ENCODE measurements at places on chromosomes 11 and 22. TPM values are rescaled to one million over a fixed set of nuclear protein-coding genes. Genes with fewer than 3 reads are reported as not detected.

APLNR gene
- total RNA-seq = not detected

RIMBP3C gene
- 0.14 TPM for total RNA-seq

CYB5R3 gene
- total RNA-seq = 104 TPM

CYB5R2 gene
- 1.2 TPM for total RNA-seq

- DNase-seq = no peak
Observed at GRCh38 chr22:42376711-42377554, 55.3 kb downstream of the NFAM1 start.

DNA sequence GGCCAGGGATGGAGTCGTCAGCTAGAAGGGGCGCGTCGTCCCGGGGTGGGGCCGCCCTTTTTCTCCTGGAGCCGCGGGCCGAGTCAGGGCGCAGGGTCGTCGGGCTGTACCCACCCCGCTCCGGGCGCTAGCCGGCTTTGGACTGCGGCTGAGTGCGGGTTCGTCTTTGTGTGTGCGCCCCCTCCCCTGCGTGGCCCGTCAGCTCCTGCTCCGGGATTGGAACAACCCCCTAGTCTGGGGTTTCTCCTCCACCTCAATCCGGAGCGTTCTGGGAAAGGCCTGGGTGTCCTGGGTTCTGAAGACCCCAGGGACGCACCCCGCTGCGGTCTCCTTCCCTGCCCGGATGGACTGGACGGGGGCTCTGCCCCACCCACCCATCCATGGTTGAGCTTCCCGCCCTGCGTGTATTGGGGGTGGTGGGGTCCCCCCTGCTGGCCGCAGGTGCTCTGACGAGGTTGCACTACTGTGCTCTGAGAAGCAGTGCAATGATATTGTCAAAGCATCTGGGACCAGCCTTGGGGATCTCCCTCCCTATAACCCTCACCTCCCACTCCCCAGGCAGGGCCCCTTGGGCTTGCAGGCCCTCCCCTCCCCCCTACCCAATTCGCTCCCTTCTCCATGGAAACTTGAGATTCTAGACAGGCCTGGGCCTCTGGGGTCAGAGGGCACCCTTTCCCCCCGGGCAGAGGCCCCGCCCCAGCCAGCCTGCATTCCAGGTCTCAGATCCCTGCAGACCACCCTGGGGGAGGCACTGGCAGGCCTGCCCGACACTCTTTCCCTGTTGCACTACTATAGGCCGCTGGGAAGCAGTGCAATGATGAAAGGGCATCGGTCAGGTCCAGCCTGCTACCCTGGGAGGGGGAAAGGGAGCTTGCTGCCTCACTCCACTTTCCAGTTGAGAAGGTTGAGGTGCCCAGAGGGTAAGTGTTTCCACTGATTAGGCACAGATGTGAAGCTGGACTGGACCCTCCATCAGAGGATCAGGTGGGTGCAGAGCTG is 10.7 kb downstream of the SDF2L1 start:
- no peak for DNase-seq

DNA sequence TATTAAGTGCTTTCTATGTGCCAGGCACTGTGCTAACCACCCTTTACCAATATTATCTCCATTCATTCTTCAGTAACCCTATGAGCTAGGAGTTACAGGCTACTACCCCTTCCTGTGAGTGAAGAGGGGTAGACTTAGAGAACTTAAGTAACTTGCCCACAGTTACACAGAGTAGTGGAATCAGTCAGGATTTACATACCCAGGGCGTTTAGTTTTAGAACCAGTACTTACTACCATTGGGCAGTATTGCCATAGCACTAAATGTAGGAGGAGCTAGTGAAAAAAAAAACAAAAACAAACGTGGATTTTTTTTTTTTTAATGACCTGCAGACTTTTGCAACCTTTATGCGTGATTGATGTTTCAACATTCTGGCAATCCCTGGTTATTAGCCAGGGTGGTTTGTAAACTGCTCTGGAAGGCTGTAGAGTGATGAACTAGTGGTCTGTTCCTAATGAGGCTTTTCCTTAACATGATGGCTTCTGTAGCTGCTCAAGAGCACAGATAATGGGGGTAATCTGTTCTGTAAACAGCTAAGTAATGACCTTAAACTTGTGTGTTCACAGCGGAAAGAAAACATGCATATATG is 11.4 kb downstream of the TBCEL start:
- peak; percentile 3 for DNase-seq

GRCh38 chr22:39429916-39430575 is 26.8 kb upstream of the MGAT3 start:
- DNase-seq = no peak

DNA sequence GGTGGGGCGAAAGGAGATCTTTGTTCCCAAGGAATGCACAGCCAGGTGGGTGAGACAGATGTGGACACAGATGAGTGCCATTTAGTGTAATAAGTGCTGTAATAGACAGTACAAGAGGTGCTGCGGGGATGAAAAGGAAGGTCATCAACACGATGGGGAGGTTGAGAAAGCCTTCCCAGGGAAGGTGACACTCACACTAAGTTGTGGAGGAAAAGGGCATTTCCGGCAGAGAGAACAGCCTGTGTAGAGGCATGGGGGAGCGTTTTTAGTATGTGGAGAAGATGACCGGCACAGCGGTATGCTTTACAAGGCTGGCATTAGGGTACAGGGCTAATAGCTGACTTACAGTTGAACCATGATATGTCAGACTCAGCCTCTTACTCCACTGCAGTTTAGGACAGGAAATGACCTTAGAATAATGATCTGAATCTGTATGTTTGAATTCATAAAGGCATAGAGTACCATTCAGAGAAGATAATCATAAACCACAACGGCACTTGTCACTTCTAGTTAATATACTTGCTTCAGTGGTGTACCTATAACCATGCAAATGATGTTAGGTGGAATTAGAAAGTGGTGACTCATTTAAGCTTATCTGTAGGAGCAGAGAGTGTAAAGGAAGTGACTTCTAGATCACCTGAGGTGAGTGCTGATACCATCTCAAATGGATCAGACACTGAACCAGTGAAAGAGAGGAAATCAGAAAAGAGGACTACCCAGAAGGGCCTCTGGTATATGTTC is 60.6 kb downstream of the FAM83F start:
- no peak for DNase-seq
